ENCODE measurements at places on chromosomes 16 and 17.

GRCh38 chr16:87007907-87008306, 309.3 kb downstream of the C16orf95 start:
- no peak for DNase-seq

- no peak for DNase-seq
Observed at GRCh38 chr16:87279094-87279658, 38.0 kb downstream of the C16orf95 start.

DNA sequence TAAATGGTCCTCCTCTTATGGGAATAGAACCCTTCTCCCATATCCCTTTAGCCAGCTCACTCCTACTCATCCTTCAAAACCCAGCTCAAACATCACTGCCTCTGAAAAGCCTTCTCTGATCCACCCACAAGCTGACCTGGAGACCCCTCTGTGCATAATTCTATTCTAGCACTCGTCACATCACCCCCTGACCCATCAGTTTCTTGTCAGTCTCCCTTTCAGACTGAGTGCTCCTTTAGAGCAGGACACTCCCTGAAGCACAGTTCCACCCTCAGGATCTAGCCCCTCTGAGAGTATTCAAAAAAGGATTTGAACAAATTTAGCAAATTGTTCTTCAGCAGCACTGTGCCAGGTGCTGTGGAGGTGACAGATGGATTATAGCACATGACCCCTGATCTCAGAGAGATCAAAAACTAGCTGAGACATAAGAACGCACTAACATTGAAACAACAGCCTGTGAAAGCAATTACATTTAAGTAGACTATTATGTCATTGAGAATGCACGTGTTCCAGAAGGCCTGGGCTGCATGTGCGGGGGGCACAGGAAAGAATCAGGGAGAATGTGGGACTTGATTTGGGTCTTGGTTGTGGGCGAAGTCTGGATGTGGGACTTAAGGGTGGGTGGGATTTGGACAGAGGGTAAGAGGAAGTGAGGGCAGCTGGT, 43.5 kb downstream of the MRPS23 start:
- DNase-seq: no peak

DNA sequence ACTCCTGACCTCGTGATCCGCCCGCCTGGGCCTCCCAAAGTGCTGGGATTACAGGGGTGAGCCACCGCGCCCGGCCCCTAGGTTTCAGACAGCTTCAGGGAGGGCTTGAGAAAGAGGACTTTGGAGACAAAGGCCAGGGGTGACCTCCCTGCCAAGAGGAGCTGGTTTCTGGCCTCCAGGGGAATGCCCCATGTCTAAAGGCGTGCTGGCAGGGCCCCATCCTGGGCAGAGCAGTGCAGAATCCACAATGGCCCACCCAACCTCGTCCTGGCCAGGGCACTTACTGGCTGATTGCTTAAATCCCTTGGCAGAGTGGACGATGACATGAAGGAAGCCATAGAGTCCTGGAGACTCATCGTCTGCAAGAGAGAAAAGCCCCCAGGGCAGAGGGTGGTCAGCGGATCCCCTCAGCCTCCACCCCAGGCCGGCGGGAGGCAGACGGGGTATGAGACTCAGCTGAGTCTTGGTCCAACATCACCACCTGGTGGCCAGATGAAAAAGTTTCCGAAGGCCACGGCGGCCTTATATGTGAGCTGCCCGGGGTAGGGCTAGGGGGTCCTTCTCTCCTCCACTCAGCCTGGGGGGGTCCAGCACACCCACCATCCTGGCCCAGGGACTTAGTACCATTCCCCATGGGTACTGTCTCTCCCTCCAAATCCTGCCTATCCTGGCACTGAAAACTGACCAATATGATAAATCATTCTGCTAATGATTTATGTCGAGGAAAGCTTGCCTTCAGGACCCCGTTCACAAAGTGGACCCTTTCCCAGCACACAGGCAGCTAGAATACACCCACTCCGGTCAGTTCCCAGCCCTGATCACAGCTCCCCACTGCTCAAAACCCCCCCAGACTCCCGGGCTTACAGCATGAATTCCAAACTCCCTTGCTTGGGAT, 59.1 kb downstream of the TIMM22 start:
- peak; percentile 36 for DNase-seq

DNA sequence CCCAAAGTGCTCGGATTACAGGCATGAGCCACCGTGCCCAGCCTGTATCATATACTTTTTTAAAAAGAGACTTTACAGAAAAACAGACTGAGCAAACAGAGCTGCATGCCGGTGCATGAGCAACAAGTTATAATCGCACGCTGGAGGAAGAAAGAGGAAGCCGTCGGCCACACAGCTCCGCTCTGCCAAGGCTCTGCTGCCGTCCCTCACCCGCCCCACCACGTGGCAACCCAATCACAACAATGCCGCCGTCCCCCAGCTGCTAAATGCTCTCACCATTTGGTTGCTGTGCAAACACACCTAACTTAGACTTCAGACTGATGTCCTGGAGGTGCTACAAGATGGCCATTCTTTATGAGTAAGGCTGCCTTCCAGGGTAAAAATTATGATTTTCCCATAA, 83.5 kb downstream of the ADCY9 start:
- no peak for DNase-seq

GRCh38 chr17:83090444-83091256, 11.2 kb downstream of the METRNL start:
- DNase-seq: no peak

- peak; percentile 55 for DNase-seq
Observed at GRCh38 chr16:69563605-69564580, 1.9 kb upstream of the NFAT5 start.

DNA sequence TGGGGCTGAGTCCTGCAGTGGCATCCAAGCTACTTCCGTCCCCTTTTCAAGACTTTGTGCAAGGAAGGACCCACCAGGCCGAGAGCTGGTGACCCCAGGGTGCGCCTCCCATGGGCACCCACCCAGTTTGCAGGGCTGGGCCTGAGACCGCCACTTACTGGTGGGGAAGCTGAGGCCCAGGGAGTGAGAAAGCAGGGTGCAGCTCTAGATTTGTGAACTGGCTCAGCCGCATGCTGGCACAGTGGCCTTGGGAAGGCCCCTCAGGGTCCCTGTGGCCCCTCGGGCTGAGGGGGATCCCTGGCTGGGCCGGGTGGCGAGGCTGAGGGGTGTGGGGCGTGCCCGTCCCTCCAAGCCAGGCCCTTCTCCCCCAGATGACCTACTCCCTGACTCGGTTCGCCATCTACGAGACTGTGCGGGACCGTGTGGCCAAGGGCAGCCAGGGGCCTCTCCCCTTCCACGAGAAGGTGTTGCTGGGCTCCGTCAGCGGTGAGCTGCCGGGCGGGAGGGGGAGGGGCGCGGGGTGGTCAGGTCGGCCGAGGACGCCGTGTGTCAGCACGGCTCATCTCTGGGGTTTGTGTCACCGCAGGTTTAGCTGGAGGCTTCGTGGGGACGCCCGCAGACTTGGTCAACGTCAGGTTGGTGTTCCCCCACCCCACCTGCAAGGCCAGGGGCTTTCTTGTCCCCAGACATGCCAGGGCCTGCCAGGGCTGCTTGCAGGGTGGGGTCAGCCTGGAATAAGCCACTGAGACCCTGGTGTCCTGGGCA, 3.2 kb downstream of the SLC25A10 start:
- DNase-seq: no peak

DNA sequence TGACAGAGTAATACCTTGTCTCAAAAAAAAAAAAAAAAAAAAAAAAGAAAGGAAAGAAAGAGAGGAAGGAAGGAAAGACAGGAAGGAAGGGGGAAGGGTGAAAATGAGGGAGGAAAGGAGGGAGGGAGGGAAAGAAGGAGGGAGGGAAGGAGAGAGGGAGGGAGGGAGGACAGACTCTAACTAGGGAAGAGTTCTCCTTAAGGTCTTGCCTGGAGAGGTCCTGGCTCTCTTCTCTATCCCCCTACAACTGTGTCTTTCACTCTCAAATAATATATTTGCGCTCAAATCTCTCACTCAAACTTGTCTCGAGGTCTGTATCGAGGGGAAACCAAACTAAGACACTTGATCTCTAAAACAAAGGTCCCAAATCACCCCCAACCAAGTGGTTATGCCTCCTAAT, 35.6 kb downstream of the WDR59 start:
- no peak for DNase-seq

DNA sequence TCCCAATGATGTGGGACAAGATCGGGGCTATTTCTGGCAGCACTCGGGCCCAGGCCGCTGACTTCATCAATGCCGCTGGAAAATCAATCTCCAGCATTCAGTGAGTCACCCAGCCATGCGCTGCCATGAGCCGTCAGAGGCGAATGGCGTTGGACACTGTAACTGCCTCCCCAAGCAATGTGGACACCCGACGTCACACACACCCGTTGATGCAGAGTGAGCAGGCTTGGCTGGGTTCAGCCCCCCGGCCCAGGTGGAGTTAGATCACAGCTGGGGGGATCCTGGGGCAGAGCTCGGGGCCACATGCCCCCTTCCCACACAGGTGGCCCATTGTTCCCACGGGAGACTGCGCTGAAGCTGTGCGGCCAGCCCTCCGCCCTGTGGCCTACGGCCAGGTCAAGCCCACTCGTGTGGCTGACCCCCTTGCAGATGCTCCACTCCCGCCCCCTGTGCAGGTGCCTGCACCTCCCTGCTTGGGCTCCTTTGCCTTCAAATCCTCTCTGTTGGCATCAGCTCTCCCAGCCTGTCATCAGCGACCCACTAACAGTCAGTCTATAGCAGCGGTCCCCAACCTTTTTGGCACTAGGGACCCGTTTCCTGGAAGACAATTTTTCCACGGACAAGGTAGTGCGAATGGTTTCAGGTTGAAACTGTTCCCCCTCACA, 89.9 kb downstream of the TBC1D16 start:
- DNase-seq: no peak

- peak; percentile 53 for DNase-seq
Observed at GRCh38 chr17:48596000-48596734, 2.6 kb upstream of the HOXB5 start.

- DNase-seq: peak; percentile 82
Observed at GRCh38 chr17:80931421-80932265, 60.0 kb upstream of the CHMP6 start.

- no peak for DNase-seq
Observed at GRCh38 chr17:6570731-6571451, 14.5 kb upstream of the PITPNM3 start.

DNA sequence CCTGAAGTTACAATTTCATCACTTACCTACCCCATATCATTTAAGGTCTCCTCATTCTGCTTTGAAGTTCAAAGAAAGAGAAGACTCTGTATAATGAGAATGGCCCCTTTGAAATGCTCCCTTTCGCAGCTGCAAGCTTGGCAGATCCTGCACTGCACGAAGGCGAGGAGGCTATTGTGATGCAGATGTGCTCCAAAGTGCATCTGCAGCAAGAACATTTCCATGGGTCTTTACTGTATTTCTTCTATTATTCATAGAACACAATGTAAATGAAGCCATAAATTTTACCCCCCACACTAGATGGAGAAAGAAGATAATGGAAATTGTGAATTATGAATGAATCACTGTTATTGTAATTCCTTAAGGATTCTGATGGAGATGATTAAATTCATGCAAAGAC, 178.7 kb downstream of the CHD9NB start:
- DNase-seq: no peak

DNA sequence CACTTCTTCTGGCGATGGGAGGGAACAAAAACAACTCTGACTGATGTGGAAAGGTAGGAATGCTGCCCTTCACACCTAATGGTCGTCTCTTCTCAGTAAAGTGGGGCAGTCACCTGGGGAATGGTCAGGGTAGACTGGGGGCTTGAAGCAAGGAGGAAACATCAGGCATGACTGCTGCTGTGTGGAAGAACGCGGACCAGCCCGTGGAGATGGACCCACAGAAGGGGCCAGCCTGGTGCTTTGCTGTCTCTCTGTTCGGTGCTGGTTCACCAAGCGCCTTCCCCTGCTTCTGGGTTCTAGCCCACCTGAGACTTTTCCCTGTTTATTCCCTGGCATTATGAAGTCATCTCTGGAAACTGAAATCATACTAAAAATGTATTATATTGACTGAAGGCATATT, 96.2 kb upstream of the DNAH17 start:
- DNase-seq: no peak

GRCh38 chr17:81665205-81666091, 957 bp downstream of the OXLD1 start:
- DNase-seq: no peak

DNA sequence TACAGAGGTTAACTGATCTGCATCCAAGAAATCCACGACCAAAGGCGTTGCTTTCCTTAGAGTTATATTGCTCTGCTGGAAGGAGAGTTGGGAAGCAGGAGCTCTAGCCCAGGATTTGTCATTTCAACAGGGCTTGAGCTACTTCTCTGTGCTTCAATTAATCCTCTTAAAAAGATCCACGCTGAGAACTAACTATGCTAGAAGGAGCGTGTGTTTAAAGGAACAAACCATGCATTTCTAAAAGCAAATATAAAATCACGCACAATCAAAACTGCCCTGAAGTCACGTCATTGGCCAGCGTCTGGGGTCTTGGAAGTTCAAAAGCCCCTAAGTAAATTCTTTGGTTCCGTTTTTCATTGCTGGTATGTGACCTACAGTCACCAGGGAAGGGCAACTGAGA, 1.1 kb downstream of the ARL6IP1 start:
- DNase-seq: no peak

DNA sequence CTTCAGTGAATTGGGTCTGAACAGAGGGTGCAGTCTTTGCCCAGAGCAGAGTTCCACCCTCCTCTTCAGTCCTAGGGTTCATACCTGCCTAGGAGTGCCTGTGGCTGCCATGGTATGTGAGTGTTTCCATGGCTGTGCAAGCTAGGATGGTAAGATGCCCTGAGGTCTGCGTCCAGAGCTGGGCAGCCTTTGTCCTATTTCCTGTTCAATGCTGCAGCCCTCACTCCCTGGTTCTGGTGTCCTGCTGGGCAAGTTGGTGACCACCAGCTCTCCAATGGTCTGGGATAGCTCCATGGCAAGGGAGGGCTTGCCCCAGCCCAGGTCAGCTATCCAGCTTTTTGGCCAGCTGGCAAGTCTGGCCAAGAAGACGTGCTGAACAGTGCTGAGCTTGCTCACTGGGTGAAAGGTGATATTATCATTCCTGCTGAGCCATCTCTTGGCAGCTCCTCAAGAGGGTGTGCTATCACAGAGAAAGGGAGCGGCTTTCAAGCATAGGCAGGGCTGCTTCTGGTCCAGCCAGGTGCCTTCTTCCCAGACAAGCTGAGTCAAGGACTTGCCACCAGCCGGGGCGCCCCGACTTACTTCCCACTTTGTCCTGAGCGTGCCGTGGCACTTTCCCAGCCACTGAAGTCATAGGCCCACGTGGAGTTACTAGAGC, 13.0 kb upstream of the NFATC3 start:
- DNase-seq: peak; percentile 36

DNA sequence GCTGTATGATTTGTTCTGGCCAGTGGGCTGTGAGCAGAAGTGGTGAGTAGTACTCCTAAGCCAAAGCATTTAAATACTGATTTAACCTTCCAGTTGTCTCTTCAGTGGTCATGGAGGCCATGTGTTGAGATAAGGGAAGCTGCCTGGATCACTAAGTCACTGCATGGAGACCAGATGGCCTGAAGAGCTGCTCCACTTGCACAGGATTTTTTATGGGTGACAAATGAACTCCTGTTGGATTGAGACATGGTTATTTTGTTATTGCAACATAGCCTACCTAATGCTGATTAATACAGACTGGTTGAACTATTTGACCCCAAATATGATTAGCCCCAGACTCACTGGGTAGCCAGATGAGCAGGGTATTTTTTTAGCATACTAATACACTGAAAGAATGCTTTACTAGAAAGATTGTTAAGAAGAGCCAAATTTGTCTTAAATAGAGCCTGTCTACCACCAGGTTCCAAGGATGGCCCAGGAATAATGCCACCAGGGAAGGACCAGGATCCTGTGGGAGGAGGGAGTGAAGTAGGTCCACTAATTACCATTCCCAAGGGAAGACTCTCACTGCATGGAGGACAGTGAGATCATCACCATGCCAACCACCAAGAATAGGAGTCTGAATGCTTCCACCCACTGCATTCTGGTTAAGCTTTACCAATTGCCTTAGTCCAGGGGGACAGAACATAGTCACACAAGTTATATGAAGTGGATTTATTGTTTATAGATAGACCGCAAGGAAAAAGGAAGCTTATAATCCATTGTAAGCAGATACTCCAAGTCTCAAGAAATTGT, 187.4 kb upstream of the IRX6 start:
- DNase-seq: no peak

Measured in A172 (cell line).